Stimulated activated CD8-positive, alpha-beta memory T cell treated with anti-CD3 and anti-CD28 coated beads, Interleukin-15, amount 100 ng/mL, for 4 hours (primary cell): ENCODE measurements at places on chromosomes 6 and 20.

- DNase-seq = no peak
These were observed 97.7 kb downstream of the RFX6 start for GRCh38 chr6:116974526-116975316.

GRCh38 chr20:35306931-35307517 lies 14.8 kb upstream of the FAM83C start:
- no peak for DNase-seq

GRCh38 chr6:144896289-144896688 lies 611.2 kb downstream of the UTRN start:
- no peak for DNase-seq

GRCh38 chr6:141421378-141421777 lies 711.3 kb upstream of the GJE1 start:
- DNase-seq = no peak

DNA sequence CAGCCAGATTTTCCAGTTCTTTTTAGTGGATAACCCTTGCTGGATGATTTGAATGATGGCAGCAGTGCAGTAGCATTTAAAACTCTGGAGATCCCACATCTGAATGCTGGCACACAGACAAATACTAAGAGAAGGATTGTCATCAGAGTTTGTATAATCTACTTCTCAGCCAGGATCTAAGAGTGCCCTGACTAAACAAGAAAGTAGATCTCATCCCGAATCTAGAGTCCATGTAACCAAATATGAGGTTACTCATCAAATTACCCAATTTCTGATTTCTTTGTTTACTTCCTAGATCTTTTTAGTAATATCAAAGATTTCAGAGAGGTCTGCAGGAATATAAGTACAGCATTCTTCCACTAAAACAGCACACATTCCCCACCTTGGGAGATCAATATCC lies 7.8 kb downstream of the TMC2 start:
- no peak for DNase-seq

- DNase-seq = no peak
These were observed 138.4 kb downstream of the ELOVL4 start for GRCh38 chr6:79808921-79809320.

DNA sequence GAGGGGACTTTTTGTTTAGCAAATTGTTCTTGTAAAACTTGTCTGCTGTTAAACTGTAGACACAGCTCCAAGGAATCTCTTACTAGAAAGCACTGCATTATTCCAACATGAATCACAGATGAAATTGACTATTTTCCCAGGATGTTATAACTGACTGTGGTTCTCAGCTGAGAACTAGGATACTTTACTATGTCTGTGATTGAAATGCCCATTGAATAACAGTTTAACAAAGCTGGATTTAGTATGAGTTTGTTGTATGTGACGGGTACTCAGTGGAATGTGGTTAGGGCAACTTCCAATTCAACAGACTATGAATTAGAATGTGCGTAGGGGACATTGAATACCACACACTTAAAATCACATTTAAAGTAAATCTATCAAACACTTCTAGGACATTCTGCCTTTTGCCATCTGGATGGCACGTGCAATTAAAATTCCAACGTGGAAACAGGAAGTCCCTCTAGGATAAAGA lies 193.4 kb upstream of the PREP start:
- no peak for DNase-seq

DNA sequence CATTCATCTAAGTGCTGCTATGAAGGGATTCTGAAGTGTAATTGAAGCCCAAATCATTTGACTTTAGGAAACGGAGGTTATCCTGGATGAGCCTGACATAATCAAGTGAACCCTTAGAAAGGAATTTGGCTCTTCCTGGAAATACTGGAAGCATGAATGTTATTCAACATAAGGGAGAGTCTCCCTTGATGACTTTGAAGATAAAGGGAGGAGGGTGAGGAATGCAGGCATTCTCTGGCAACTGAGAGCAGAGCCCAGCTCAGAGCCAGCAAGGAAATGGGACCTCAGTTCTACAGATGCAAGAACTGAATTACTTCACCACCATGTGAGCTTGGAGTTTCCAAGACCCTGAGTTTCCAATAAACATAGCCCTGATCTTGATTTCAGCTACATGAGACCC lies 168.2 kb downstream of the DLL1 start:
- no peak for DNase-seq

DNA sequence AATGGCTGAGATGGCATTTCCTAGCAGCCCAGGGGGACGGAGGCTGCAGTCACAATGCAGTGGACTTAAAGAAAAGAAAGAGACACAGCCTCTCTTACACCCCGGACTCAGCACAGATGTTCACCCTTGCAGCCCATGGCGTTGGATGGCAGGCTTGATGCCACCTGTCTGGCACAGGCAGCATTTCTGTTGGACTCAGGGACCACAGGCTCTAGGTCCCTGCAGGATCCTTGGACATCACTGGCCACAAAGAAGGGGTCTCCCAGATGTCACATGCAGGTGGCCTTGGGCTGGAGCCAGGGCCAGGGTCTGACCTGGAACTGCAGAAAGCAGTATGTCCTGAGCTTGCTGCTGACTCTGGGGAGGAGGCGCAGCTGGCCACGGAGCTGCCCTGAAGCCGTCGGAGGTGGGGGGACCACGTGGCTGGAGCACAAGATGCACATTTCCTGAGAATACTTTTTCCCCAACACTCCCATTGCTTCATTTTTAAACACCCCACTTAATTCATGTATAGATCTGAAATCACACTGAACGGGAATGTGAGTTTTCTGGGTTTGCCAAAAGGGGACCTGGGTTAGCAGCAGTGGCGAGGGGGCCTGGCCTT lies 102.3 kb upstream of the SULF2 start:
- DNase-seq = no peak

- no peak for DNase-seq
These were observed 158.8 kb upstream of the ENPP5 start for GRCh38 chr6:46329568-46329967.

DNA sequence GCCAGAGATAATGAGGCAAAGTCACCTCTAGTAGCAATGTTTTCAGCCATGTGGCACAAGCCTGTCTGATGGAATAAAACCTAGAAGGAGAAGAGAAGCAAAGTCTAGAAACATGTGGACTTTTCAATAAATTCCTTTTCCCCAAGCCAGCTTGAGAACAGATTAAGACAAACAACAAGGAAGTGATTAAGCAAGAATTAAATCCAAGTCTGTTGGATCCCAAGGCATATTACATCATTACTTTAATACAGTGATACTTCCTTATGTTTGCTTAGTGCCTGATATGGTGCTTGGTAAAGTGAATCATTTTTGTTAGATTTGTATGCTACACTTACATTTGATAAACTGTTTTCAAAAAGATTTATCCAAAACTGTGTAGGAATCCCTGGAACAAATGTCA lies 260.3 kb upstream of the FAM83B start:
- no peak for DNase-seq

- no peak for DNase-seq
These were observed 40.3 kb downstream of the PLCG1 start for GRCh38 chr20:41177636-41178035.
